ENCODE measurements at places on chromosomes 2 and 18. TPM values are rescaled to one million over a fixed set of nuclear protein-coding genes. Genes with fewer than 3 reads are reported as not detected.

The SKOR2 gene
- not detected for total RNA-seq

The ABCG5 gene
- total RNA-seq = not detected

The IL18R1 gene
- 1.2 TPM for total RNA-seq

The DUSP19 gene
- total RNA-seq = 0.98 TPM

The IL1F10 gene
- not detected for total RNA-seq

The CIB4 gene
- total RNA-seq = not detected

The C2orf80 gene
- total RNA-seq = not detected

The RUFY4 gene
- not detected for total RNA-seq

The CHRND gene
- total RNA-seq = not detected

The RMDN2 gene
- total RNA-seq = 4.1 TPM

Data from airway epithelial cell (primary cell).